Activated CD4-positive, alpha-beta T cell treated with anti-CD3 and anti-CD28 coated beads for 4 hours (primary cell): ENCODE measurements at places on chromosomes 16 and 17.

DNA sequence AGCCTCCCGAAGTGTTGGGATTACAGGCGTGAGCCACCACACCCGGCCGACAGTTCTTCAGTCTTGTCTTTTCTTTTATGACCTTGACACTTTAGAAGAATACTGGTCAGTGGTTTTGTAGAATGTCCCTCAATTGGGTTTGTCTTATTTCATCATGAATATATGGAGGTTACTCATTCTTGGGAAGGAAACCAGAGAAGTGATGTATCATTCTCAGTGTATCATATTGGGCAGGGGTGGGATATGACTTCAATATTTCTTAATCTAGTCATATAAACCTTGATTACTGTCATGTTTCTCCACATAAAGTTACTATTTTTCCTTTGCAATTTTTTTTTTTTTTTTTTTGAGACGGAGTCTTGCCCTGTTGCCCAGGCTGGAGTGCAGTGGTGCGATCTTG, 36.9 kb downstream of the SNTB2 start:
- no peak for DNase-seq

DNA sequence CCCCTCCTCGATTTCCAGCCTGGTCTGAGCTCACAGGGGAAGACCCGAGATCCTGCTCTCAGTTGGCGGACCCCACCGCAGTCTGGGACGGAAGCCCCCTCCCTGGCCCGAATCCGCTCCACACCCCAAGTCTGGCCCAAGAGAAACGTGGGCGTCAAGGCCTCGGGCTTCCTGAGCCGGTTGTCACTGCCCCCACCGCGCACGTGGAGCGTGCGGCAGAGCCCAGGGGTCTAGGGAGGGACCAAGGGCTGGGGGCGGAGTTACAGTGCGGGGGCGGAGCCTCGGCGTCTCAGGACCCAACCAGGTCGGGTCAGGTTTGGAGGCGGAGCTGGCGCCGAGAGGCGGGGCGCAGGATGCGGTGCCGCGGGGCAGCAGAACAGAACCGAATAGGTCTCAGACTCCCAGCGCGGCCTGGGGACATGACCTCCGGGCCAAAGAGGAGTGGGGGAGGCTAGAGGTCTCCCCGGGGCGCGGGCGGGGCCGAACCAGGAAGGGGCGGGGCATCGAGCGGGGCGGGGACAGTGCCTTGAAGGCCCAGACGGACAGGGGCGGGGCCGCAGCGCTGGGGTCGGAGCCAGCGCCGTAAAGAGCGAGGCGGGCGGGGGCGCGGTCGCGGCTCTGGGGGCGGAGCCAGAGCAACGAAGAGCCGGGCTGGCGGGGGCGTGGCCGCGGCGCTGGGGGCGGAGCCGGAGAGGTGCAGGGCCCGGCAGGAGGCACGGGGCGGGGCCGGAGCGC, 431 bp upstream of the ZFPM1 start:
- DNase-seq, result peak; percentile 98

DNA sequence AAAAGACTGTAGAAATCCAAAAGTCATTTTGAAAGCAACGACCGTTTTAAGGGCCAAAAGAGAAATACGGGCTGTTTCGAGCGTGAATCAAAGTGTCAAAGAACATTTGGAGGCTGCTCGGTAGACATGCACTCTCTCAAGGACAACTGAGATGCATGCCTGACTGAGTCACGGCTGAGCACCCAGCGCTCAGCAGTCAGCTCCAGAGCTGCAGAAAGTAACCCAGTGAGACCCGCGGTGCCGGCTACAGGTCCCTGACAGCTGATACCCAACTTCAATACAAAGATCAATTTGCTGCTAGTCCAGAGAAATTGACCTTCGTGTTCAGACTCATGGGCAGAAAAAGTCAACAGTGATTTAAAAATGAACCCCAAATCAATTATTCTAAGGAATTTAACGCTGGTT, 214.9 kb downstream of the STX8 start:
- no peak for DNase-seq

GRCh38 chr17:333626-334396, 18.8 kb downstream of the RPH3AL start:
- no peak for DNase-seq

GRCh38 chr16:87006789-87007745, 310.1 kb downstream of the C16orf95 start:
- DNase-seq, result no peak

DNA sequence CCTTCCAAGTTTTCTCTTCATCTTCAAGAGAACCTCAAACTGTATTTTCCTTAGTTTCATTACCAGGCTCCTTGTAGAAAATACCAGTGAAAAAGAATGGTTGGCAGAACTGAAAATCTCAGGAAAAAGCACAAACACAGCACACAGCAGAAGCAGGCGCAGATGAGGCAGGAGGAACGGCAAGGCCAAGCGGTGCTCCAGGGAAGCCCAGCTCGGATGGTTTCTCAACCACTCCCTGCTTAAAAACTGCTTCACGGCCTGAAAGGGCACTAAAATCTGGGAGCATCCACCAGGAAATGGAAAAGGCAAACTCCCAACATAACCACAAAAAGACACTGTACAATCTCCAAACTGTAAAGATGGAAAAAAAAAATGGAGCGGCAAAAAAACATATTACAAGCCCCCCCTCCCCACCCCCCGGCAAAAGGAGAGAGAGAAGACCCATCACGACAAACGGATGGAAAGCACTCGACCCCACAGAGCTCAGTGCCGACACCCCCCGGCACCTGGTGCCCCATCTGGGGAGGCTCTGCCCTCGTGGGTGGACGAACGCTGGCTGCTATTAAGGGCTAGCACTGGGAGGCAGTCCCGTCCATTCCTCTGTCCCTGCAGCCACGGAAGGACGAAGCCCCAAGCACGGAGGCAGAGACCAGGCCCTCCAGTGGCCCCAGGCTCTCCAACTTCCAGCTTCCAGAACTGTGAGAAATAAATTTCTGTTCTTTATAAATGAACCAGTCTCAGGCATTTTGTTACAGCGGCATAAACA, 127.5 kb downstream of the ZNF778 start:
- no peak for DNase-seq

GRCh38 chr17:70709596-70709995, 540.3 kb downstream of the KCNJ2 start:
- DNase-seq, result no peak

GRCh38 chr16:50371936-50372595, 3.3 kb upstream of the BRD7 start:
- no peak for DNase-seq

GRCh38 chr16:31409433-31409832, 16.3 kb downstream of the ITGAD start:
- no peak for DNase-seq

DNA sequence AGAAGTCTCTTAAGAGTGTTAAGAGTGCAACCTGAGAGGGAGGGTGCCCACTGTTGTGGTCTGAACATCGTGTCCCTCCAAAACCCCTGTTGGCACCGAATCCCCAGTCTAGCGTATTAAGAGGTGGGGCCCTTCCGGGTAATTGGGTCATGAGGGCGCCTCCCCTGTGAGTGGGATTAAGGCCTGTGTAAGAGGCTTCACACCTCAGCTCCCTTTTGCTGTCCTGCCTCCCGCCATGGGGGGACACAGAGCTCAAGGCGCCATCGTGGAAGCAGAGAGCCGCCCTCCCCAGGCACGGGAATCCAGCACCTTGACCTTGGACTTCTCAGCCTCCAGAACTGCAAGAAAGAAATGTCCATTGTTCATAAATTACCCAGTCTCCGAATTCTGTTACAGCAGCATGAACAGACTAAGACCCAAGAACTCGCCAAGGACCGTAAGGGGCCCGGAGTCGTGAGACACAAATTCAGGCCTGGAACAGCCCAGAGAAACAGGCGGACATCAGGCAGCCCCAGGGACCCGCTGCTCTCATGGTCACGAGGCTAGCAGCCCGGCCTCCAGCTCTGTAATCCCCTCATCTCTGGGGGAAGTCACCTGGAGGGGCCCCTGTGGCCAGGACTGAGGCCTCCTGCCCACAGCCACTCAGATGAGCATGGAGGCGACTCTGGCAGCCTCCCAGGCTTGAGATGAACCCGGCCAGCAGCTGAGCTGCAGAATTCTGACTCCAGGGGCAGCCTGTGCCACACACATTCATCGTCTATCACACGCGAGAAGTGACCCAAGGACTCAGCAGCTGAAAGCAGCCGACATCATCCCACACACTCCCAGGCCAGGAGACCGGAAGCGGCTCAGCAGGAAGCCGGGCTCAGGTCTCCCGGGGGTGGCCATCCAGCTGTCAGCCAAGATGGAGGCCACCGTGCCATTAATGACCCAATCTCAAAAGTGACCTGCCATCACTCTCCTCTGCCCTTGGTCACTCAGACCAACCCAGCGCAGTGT, 12.8 kb upstream of the CHMP6 start:
- DNase-seq, result no peak

- DNase-seq, result no peak
These were observed 2.2 kb downstream of the LDHD start for GRCh38 chr16:75114179-75114945.

DNA sequence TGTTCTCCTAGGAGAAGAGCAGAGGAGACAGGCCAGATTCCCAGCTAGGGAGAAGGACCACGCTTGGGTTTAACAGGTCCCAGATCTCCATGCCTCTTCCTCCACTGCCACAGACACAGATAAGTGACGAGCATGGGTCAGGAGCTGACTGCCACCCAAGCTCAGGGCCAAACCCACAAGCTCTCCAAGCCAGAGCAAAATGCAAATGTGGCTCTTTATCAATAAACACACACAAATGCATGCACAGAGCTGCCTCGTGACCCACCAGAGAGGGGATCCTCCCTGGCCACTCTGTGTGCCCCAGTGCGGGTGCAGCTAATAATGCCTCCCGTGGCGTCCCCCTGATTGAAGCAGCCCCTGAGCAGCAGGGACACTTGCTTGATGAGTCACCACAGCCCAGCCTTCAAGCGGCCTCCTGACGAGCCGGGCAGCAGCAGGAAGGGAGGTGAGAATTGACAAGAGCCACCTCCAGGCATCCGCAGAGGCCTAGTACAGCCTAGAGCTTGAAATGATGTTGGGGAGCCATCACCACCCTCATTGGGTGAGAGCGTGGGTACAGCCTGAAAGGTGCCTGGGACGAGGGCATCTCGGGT, 143.9 kb downstream of the CCDC182 start:
- no peak for DNase-seq

- no peak for DNase-seq
These were observed 507.1 kb downstream of the WWOX start for GRCh38 chr16:78606545-78606944.

GRCh38 chr17:338442-339192, 14.0 kb downstream of the RPH3AL start:
- no peak for DNase-seq

DNA sequence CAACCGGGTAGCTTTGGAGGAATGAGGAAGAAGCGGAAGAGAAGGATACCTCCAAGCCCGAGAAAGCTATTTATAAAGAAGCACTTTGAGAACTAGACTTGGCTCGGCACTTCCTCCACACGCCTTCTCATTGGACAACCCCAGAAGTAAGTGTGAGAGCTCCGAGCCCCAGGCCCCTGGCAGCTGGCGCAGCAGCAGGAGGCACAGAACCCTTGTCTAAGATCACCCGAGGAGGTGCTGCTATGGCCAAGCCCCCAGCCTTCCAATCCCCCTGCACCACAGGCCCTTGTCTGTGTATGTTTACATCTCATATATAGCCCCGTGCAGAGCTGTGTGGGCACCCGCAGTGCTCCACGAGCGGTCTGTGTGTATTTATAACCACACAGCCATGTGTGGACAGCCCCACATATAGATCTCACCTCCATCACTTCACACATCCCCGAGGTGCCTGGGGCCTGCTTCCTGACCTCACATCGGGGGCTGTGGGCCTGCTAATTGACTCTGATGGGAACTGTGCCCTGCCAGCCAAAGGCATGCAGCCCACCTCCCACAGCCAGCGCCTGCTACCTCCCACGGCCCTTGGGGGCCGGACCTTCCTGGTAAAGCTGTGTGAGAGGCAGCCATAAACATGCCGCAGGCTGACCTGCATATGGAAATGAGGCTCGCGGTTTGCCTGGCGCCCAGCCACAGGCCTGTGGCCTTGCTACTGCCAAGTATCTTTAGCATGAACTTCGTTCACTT, 96.1 kb downstream of the C17orf67 start:
- no peak for DNase-seq

- no peak for DNase-seq
These were observed 25.5 kb downstream of the WNT9B start for GRCh38 chr17:46876926-46877325.

- DNase-seq, result no peak
These were observed 4.4 kb downstream of the ESRP2 start for GRCh38 chr16:68231384-68232136.
